ENCODE measurements at places on chromosomes 12 and 14. TPM values are rescaled to one million over a fixed set of nuclear protein-coding genes. Genes with fewer than 3 reads are reported as not detected.

GRCh38 chr14:81176241-81176640 lies 44.5 kb downstream of the GTF2A1 start:
- H3K4me3 ChIP-seq: no peak overlapping the region
- H3K36me3 ChIP-seq: peaks cover 16% of the 10 kb centered on the region
- H3K4me1 ChIP-seq: no peaks in the 10 kb centered on the region
- no peak overlapping the region for H3K27ac ChIP-seq
- no peaks in the 10 kb centered on the region for H3K27me3 ChIP-seq

GRCh38 chr14:61536661-61537562 lies 158.4 kb upstream of the HIF1A start:
- H3K36me3 ChIP-seq: peaks cover 13% of the 10 kb centered on the region
- DNase-seq: no peak
- no peak overlapping the region for H3K27ac ChIP-seq
- no peak overlapping the region for H3K4me3 ChIP-seq
- H3K4me1 ChIP-seq: peaks cover 47% of the 10 kb centered on the region
- H3K27me3 ChIP-seq: no peaks in the 10 kb centered on the region

DNA sequence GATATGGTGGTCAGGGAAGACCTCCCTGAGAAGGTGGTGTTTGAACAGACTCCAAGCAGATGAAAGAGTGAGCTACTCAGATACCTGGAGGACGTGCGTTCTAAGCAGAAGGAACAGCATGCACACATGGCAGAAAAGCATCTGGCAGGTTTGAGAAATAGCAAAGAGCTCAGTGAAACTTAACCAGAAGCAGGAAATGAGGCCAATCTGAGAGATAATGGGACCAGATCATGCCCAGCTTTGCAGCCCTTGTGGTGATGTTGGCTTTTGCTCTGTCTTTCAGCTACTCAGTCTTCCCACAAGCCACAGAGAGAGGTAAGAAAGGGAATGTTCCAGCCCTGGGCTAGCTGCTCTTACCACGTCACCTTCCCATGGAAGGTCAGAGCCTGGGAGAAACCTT lies 176.3 kb upstream of the GSC start:
- H3K36me3 ChIP-seq: no peaks in the 10 kb centered on the region
- H3K4me3 ChIP-seq: no peak overlapping the region
- H3K27ac ChIP-seq: no peak overlapping the region

- H3K36me3 ChIP-seq: no peaks in the 10 kb centered on the region
- H3K27ac ChIP-seq: peak overlapping the region; percentile 47
- H3K4me3 ChIP-seq: no peak overlapping the region
- no peak for DNase-seq
Observed at GRCh38 chr12:110845339-110845682, 1.5 kb upstream of the CCDC63 start.

DNA sequence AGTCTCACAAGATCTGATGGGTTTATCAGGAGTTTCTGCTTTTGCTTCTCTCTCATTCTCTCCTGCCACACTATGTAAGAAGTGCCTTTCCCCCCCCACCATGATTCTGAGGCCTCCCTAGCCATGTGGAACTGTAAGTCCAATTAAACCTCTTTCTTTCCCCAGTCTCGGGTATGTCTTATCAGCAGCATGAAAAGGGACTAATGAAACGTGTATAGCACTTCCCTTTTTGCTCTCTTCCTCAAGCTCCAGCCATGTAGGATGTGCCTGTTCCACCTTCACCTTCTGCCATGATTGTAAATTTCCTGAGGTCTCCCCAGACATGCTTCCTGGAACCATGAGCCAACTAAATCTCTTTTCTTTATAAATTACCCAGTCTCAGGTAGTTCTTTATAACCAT lies 7.0 kb upstream of the CRACR2A start:
- H3K36me3 ChIP-seq: no peaks in the 10 kb centered on the region
- no peak overlapping the region for H3K27ac ChIP-seq
- H3K4me3 ChIP-seq: no peak overlapping the region
- no peaks in the 10 kb centered on the region for H3K4me1 ChIP-seq

GRCh38 chr14:22598099-22598895 lies at the start of gene ABHD4:
ABHD4 (plus strand) TSS chr14:22598300; CDS start chr14:22598307, 7 bp downstream.
- H3K4me3 ChIP-seq: peak within 1 kb of the TSS; percentile 81
- peaks cover 22% of the 10 kb centered on the region for H3K4me1 ChIP-seq
- peaks cover 19% of the 10 kb centered on the region for H3K36me3 ChIP-seq
- no peaks in the 10 kb centered on the region for H3K27me3 ChIP-seq
- peak within 1 kb of the TSS; percentile 89 for H3K27ac ChIP-seq
- DNase-seq: peak; percentile 86

The TMEM117 gene
- total RNA-seq: 6.5 TPM

The SAMD15 gene
- total RNA-seq: not detected

The PTGER2 gene
- 0.32 TPM for total RNA-seq

The CHURC1 gene
- total RNA-seq: 68.8 TPM

All from heart left ventricle (tissue), 16 donors.